Fibroblast of skin of right quadriceps (primary cell): ENCODE measurements at places on chromosomes 7 and 10.

- no peak for DNase-seq
These were observed 27.9 kb downstream of the AHR start for GRCh38 chr7:17326378-17326777.

DNA sequence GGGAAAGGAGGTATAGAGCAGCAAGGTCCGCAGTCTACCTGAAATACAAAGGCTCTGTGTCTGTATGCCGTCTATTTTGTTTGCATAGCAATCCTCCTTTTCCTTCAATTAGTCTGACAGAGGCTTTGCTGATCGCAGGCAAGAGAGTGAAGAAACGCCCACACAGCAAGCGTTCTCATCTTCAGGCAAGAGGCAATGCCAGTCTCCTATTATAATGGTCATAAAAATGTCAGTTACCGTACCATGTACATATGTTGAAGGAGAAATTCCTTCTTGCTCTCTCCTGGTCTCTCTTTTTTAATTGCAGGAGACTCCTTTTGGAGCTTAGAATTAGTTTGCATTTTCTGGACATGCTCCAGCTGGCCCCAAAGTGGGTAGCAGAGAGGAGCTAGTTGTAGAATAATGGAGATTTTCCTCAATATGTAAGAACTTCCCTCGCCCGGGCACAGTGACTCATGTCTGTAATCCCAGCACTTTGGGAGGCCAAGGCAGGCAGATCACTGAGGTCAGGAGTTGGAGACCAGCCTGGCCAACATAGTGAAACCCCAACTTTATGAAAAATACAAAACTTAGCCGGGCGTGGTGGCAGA is 139.5 kb downstream of the PFKFB3 start:
- DNase-seq, result no peak

DNA sequence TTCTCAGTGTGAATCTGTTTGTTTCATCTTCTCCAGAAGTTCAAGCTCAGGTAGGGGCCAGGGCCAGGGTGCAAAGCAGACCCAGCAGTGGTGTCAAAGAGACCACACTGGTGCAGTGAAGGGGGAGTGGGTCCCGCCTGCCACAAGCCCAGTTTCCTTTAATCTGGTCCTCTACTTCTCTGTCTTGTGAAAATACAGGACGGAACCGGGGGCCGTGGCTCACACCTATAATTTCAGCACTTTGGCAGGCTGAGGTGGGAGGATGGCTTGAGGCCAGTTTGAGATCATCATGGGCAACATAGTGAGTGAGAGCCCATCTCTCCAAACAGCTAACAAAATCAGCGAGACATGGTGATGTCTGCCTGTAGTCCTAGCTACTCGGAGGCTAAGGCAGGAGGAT is 109.0 kb downstream of the SLIT1 start:
- DNase-seq, result no peak

DNA sequence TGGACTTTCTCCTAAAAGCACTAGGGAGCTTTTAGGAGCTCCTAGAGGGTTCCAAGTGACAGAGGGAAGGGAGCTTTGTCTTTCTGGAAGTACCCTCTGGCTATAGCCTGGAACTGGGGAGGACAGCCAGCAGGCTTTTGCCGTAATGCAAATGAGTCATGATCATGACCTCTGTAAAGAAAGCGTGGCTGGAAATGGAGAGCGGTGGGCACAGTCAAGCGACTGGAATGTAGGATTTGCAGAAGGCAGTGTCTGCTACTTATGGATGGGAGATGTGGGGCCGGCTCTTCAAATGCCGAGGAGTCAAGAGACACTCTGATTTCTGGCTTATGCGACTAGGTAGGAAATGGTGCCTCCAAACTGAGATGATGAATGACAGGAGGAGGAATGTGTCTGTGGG is 34.6 kb upstream of the PLPP4 start:
- peak; percentile 94 for DNase-seq

- peak; percentile 28 for DNase-seq
These were observed 478.6 kb downstream of the LRMDA start for GRCh38 chr10:75910032-75910431.

- no peak for DNase-seq
These were observed 50.8 kb upstream of the PRSS1 start for GRCh38 chr7:142698429-142698828.

DNA sequence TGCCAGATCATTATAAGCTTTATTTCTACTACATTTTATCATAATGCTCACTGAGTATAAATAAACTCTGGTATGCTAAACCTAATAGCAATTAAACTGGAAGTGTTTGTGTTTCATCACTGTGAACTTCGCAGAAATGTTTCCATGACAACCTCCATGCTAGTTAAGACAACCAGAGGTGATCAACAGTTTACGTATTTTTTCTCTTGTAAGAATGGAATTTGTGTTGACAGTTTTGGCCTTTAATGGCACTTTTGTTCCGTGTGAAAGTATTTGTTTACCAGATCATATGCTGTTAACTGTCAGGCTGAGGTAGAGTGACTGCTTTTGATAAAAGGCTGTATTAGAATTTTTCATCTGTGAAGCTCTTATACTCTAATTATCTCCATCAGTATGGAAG is 212.1 kb upstream of the PPP1R3A start:
- no peak for DNase-seq

GRCh38 chr7:71509381-71509780 is 377.4 kb downstream of the GALNT17 start:
- no peak for DNase-seq

GRCh38 chr10:35035606-35036005 is 54.5 kb downstream of the CUL2 start:
- no peak for DNase-seq

DNA sequence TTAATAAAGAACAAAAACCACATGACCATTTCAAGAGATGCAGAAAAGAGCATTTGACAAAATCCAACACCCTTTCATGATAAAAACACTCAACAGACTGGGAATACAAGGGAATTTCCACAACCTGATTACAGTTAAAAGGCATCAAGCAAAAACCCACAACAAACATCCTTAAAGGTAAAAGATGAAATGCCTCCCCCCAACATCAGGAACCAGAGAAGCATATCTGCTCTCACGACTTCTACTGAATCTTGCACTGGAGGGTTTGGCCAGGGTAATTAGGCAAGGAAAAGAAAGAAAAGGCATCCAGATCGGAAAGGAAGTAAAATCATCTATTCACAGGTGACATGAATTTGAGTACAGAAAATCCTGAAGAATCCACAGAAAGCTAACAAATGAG is 59.5 kb upstream of the SFMBT2 start:
- no peak for DNase-seq

GRCh38 chr7:157339777-157340677 is 3.2 kb downstream of the DNAJB6 start:
- DNase-seq, result peak; percentile 75
